ENCODE measurements at places on chromosomes 5 and 9.
A peak's percentile ranks its signal among the peaks of the same experiment; 100 is the strongest.

DNA sequence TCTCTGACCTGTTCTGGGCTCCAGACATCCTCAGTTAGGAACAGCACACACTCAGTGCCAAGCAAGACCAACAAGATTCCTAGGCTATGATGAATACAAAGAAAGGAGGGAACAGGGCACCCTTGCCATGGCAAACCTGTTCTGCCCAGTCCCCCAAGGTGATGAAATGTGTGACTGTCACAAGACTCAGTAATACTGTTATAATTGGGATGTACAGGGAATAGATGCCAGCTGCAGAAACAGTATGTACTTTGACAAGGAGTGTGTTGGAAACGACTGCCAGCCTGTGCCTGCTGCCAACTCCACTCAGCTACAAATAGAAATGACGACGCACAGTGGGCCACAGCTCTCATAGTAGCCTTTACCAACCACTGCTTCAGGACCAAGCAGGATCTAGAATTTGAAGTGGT, 453.0 kb downstream of the EFNA5 start:
- DNase-seq: peak; percentile 97

- DNase-seq: no peak
Measured at GRCh38 chr5:179497636-179498340, 52.6 kb upstream of the RUFY1 start.

- DNase-seq: no peak
Measured at GRCh38 chr5:143713047-143714003, 98.6 kb upstream of the HMHB1 start.

DNA sequence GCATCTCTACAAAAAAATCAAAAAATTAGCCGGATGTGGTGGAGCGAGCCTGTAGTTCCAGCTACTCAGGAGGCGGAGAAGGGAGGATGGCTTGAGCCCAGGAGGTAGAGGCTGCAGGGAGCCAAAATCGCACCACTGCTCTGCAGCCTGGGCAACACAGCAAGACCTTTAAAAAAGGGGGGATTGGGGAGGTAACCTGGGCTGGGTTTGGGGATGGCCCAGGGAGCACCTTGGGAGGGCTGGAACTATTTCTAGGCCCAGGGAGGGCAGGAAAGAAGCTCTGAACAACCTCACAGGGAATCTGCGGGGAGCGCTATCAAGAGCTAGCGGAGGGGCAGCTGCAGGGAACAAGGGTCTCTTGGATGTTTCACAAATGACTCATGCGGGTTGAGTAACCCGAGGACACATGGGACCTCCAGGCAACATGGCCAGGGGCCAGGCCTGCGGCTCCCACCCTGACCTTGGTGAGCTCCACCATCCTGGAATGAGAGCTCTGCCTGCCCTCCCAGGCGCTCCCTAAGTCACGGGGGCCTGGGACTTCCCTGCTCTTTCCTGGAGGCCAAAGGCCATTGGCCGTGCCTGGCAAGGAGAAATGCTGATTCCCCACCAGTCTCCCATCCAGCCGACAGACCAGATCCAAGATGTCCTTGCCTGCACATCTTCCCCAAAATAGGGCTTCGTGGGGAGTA, 23.4 kb downstream of the SARDH start:
- no peak for DNase-seq

DNA sequence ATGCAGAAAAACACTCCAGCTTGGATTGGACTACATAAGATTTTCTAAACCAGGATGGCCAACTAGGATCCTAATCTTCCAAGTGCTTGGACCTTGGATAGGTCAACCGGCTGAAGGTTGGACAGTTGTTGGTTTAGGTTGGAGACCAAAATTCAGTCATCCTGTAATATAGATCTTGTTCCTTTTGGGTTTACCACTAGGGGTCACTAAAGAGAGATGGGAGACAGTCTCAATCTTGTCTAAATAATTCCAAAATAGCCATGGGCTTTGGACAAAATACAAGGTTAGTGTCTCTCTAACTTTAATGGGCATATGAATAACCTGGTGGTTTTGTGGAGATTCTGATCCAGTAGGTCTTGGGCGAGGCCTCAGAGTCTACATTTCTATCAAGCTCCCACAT, 148.7 kb upstream of the ERCC6L2 start:
- DNase-seq: peak; percentile 51

GRCh38 chr9:126591922-126592321, 21.8 kb upstream of the LMX1B start:
- no peak for DNase-seq

DNA sequence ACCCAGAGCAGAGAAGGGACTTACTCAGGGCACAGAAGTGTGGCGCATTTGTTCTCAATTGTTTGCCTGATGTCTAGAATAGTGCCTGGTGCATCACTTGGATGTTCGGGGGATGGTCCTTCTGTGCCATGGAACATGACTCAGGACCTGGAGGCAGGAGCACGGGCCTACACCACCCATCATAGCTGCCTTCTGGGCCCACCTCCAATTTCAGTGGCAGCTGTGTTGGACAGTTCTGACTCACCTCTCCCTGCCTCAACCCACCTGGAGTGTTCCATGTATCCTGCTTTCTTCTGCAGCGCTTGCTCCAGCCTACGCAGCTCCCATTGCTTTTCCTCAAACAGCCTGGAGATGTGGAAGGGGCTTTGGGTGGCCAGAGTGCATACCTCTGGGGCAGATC, 12.5 kb upstream of the CXCL14 start:
- DNase-seq: peak; percentile 78

DNA sequence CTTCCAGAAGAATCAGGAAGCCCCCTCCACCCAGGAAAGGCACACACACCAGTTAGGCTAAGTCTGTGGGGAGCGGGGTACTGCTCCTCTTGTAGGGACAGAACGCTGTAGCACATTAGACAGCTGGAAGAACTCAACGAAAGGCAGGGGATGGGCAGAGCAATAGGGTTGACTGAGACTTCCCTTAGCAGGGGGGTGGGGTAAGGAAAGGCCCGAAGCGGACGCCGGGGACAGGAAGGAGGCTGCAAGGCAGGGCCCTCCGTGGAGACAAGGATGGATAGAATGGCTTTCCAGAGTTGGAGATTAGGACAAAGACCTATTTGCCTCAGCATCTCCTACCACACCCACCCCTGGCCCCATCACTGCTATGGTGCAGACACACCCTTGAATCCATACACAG, 14.3 kb downstream of the CNTFR start:
- no peak for DNase-seq
